ENCODE measurements at places on chromosomes 4 and X.

GRCh38 chr4:48103483-48104139 lies 30.4 kb downstream of the TXK start:
- DNase-seq: no peak

GRCh38 chrX:47316276-47317025 lies 53.9 kb upstream of the ZNF157 start:
- DNase-seq: no peak

GRCh38 chrX:107504006-107504405 lies 54.6 kb downstream of the FRMPD3 start:
- no peak for DNase-seq

DNA sequence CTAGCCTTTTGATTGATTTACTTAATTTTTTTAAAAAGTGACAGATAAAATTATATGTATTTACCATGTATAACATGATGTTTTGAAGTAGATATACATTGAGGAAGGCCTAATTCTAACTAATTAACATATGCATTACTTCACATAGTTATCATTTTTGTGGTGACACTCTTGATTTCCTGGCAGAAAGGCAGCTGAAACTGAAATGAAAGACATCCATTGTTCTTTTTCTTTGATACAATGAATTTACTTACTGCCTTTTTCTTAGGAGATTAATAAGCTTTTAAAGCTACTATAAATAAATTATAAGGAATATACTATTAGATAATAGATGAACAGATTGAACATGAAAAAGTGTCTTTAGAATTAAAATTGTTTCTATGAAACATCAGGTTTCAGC lies 26.7 kb downstream of the ANKRD50 start:
- DNase-seq: no peak

DNA sequence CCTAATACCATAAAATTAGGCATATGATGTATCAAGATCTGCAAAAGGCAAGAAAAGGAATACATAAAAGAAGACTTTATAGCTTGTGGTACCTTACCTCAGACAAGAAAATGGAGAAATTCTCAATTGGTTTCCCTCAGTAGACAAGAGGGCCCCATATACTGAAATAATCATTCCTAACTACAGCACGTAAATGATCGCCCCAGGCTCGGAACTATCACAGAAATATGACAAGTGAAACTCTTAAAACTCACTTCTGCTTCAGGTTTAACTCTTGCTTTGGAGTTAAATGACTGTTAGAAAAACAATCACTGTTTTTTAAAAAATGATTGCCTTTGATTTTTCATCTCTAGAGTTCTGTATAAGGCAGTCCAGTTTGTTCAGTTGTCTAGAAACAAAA lies 38.6 kb upstream of the NAP1L5 start:
- no peak for DNase-seq

DNA sequence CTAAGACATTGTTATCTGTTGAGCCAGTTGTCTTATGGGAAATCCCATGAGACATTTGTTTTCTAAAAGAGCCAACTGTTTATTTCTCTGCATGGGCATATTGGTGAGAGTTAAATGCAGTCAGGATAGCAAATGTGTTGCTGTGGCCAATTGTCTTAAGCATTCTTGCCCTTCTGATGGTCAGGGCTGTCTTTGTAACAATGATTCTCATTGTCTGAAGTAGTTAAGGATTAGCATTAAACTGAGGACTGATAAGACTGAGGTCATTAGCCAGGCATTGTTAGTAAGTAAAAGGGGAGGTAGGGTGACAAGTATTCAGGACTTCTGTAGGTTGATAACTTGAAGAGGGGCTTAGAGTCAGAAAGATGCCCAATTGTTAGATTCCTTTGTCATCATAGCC lies 11.2 kb upstream of the MORF4L2 start:
- DNase-seq: no peak

- DNase-seq: peak; percentile 56
Measured at GRCh38 chr4:141636082-141636770, at the start of gene IL15. IL15 (plus strand) TSS chr4:141636583; CDS start chr4:141719465, 82,882 bp downstream.

- DNase-seq: no peak
Measured at GRCh38 chr4:67550451-67550850, 5.1 kb upstream of the CENPC start.
